Activated T-helper 17 cell treated with anti-CD3 and anti-CD28 coated beads, Interleukin-2, amount 50 U/mL, for 72 hours (primary cell): ENCODE measurements at places on chromosomes 2 and 18. TPM values are rescaled to one million over a fixed set of nuclear protein-coding genes. Genes with fewer than 3 reads are reported as not detected.

DNA sequence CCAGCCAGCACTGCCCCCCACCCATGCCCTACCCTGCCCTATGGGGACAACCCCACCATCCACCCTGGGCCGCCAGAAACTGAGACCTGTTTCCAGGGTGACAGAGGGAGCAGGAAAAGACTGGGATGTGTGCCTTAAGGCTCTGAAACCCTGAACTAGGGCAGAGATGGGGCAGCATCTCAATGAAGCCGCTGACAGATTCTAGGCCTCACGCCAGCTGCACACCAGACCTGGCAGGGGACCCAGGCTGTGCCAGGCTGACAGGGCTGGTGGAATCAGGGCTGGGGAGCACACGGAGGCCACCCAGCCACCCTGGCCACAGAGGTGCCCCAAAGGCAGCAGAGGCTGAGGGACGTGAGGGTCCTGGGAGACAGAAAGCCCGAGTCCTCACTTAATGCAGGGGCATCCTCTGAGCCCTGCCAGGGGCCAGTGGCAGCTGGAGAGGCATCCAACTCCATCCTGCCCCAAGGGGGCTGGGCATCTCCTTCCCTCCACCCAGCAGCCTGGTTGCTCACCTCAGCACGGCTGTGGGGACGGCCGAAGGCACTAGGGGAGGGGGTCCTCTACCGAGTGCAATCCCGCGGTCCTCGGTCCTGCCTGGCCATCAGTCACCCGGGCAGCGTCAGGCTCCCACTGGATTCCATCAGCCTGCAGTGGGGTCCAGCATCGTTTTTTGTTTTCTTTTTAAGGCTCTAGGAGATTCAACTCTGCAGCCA is 169.2 kb downstream of the ZFP36L2 start:
- ATAC-seq: no peak

The C2orf66 gene
- total RNA-seq: 1.0 TPM

DNA sequence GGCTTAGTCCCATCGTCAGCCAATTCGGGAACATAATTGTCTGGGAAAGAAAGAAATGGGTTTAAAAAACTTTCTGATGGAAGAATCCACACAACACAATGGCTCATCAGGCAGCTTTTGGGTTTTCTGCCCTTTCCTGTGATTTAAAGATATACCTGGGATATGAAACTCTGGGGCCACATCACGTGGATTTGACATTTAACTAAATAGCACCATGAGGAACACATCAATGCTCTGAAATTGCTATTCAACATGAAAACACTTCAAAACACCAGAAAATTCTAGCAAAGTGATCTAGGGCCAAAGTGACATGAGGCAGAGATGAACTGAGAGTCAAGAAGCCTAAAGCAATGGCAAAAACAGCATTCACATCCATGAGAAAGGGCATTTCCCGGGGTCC is 237.5 kb upstream of the PXDN start:
- no peak for ATAC-seq

The UPP2 gene
- not detected for total RNA-seq

DNA sequence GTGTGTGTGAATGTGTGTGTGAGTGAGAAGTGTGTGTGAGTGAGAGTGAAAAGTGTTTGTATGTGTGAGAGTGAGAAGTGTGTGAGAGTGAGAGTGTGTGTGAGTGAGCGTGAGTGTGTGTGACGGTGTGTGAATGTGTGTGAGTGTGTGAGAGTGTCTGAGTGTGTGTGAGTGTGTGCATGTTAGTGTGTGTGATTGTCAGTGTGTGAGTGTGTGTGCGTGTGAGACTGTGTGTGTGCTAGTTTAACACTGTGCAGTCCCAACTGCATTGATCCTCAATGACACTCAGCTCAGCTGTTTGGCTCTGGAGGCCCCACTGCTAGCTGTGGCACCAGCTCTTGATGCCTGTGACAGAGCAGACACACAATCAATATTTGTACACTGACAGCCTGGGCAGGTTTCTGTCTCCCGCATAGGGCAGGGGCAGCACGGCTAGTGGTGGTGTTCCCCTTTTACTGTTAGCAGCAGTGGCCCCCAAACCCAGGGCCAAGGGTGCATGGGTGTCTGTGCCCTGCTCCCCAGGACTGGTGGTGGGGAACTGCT is 135.0 kb downstream of the INHBB start:
- ATAC-seq: no peak

DNA sequence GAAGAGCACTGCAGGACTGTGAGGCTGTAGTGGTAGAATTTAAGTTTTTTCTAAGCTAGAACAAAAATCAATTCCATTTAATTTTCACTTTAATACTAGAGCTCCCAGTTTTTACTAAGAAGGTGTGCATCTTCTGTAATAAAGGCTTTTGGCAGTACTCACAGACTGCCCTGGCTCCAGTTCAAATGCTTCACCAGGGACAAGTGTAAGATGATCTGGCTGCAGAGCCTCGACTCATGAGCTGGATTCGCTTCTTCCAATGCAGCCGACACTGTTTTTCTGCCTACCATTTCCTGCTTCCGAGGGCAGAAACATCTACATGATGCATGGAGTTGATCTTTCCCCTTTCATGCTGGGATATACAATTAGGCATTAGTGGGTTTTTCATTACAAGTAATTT is 87.0 kb downstream of the FARSB start:
- ATAC-seq: no peak

- ATAC-seq: no peak
Measured at GRCh38 chr18:56787390-56787789, 136.2 kb downstream of the WDR7 start.

- ATAC-seq: no peak
Measured at GRCh38 chr2:57330447-57330846, 716.2 kb upstream of the VRK2 start.

- ATAC-seq: no peak
Measured at GRCh38 chr2:155209696-155210450, 511.4 kb downstream of the KCNJ3 start.

- no peak for ATAC-seq
Measured at GRCh38 chr2:1988049-1988448, 243.7 kb upstream of the PXDN start.

DNA sequence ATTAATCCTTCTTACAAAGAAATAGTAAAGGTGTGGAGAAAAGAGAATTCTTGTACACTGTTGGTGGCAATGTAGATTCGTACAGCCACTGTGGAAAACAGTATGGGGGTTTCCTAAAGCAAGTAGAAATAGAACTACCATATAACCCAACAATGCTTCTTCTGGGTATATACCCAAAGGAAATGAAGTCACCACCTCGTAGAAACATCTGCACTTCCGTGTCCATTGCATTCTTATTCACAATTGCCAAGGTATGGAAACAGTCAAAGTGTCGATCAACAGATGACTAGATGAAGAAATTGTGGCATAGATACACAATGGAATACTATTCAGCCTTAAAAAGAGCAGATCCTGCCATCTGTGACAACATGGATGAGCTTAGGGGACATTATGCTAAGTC is 93.4 kb upstream of the TGIF1 start:
- ATAC-seq: peak; percentile 81

The MARCHF4 gene
- total RNA-seq: not detected

GRCh38 chr2:136062066-136062837 is 55.7 kb downstream of the CXCR4 start:
- no peak for ATAC-seq

The C1GALT1C1L gene
- total RNA-seq: not detected
